Activated CD4-positive, CD25-positive, alpha-beta regulatory T cell (primary cell): ENCODE measurements at places on chromosomes 5 and 9.

GRCh38 chr9:123978981-123979380, 32.6 kb upstream of the LHX2 start:
- no peak for DNase-seq

GRCh38 chr5:88883059-88883835, at the start of gene MEF2C:
MEF2C (minus strand) TSS chr5:88883184; CDS start chr5:88823788, 59,396 bp downstream.
- no peak for DNase-seq

DNA sequence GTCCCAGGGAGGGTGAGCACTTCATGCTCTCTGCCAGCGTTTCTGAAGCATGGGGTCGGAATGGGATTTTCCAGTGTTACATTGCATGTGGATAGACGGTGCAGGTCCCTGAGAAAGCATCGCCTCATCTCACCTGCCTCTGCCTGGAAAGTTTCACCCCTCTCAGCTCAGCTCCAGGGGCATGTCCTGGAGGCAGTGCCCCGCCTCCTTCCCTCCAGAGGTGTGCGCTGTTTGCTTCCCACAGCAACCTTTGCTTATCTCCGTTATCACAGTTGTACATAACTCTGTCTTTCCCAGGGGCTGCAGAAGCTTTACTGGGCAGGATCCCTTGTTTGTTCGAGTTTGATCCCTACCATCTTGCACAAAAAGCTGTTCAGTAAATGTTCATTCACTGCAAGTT, 10.7 kb upstream of the CREBRF start:
- DNase-seq: no peak

- DNase-seq: no peak
Observed at GRCh38 chr9:21710548-21711191, 91.8 kb upstream of the MTAP start.

DNA sequence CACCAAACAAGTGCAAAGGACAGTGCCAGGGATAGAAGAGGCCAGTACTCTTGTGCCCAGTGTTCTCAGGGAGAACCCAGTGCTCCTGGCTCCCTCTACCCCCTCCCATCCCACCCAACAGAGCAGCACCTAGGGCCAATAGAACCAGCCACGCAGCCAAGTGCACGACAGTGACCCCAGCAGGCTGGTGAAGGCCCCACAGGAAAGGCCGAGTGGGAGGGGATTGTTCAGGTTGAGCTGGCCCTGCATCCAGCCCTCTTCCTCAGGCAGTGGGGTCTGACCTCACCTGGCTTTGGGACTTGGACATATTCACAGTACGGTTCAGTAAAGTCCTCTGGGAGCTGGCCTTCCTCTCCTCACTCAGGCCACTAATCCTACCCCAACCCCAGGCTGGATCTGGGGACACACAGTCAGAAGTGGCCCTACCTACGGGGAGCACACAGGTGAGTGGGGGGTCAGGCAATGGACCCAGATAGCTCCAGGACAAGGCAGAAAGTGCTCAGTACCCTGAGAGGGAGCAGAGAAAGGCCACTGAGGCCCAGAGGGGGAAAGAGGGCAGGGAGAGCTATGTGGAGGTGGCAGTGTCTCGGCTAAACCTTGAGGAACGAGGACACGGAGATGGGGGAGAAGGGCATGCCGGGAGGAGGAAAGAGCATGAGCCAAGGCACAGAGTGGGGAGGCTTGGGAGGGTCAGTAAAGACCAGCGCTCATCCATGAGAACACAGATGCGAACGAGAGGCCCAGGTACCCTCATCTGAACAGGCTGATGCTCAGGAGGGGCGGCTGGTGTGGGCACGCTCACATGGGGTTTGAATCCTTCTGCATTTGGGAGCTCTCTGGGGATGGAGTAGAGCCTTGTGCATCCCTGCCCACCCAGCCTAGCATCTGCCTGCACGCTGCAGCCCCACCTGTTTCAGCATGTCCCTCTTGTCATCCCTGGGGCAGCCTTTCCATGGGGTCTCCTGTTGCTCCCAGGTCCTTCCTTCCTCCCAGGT, 25.6 kb downstream of the POLR1E start:
- DNase-seq: no peak

- DNase-seq: no peak
Observed at GRCh38 chr5:158854260-158854783, 245.4 kb downstream of the EBF1 start.

DNA sequence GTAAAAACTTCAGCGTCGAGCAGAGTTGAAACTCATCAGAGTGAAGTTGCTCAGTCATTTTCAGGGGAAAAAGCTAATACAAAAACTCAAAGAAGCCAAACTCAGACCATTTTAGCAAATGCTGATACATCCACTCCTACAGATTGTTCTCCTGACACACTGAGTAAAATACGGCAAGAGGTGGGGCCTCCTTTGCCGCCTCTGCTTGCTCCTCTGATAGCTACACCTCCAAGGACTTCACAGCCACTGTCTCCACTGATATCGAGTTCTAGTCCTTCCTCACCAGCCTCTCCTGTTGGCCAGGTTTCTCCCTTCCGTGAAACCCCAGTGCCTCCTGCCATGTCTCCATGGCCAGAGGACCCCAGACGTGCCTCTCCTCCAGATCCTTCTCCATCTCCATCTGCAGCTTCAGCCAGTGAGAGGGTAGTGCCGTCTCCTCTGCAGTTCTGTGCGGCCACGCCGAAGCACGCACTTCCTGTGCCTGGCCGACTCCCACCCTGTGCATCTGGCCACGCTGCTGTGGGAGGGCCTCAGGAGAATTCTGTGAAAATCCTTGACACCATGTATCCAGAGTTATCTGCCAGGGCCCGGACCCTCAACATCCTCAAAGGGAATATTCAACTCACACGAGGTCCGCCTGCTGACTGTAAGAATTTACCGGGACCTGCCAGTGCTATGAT, 41.7 kb downstream of the ICE1 start:
- no peak for DNase-seq

DNA sequence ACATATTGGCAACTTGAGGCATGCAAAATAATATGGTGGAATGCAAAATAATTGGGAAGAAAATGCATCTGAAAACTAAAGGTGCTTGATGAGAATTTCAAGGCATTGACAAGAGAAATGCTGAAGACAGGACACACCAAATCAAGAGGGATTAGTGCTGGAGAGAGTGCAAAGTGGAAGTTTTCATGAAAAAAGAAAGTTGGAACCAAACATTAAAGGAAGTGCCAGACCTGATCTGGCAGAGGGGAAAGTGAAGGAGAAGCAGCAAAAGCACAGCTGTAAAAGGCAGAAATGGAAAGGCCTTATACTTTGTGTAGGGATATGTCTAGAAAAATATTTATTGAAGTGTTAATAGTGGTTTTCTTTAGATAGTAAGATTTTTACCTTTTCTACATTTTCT, 35.3 kb upstream of the FYB1 start:
- no peak for DNase-seq

DNA sequence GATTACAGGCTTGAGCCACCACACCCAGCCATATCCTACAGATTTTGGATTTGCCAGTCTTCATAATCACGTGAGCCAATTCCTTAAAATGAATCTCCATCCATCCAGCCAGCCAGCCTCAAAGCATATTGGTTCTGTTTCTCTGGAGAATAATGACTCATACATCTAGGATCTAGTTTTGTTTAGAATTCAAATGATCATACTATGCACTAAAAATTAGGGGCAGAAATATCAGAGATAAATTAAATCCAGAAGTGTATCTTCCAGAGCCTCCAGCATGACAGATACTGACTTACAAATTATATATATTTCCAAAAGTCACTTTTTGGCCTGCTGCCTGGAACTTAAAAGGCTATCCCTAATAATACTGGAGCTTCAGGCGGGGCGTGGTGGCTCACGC, 119.1 kb upstream of the NR5A1 start:
- no peak for DNase-seq

DNA sequence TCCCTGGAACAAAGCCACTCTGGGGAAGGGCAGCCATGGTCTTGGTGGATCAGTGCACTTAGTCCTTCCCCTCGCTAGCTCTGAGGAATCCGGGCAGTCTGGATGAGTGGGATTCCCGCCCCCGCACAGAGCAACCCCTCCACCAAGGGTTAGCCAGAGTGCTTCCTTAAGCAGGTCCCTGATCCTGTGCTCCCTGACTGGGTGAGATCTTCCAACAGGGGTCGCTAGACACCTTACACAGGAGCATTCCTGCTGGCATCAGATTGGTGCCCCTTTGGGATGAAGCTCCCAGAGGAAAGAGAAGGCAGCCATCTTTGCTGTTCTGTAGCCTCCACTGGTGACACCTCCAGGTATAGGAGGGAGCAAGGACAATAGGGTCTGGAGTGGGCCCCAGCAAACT, 228.8 kb downstream of the AP3B1 start:
- no peak for DNase-seq

- DNase-seq: no peak
Observed at GRCh38 chr5:15007646-15008045, 136.1 kb upstream of the ANKH start.

DNA sequence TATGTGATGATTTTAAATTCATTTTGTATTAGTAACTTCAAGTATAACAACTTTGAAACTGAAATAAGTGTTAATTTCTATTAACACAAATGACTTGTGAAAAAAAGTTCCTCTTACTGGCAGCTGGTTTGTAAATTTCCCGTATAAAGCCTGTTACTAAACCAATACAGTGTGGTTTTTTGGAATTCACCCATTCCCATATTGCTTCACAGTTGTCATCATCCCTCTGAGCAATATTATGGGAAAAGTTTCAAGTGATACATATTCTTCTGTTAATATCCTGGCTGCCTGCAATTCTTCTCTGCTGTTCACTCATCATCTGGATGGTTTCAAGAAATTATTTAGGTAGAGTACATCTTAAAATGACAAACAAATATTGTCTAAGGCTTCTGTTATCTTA, 1185.1 kb upstream of the C9orf72 start:
- DNase-seq: no peak

- DNase-seq: peak; percentile 14
Observed at GRCh38 chr5:132419502-132420468, 50.3 kb downstream of the SLC22A5 start.

DNA sequence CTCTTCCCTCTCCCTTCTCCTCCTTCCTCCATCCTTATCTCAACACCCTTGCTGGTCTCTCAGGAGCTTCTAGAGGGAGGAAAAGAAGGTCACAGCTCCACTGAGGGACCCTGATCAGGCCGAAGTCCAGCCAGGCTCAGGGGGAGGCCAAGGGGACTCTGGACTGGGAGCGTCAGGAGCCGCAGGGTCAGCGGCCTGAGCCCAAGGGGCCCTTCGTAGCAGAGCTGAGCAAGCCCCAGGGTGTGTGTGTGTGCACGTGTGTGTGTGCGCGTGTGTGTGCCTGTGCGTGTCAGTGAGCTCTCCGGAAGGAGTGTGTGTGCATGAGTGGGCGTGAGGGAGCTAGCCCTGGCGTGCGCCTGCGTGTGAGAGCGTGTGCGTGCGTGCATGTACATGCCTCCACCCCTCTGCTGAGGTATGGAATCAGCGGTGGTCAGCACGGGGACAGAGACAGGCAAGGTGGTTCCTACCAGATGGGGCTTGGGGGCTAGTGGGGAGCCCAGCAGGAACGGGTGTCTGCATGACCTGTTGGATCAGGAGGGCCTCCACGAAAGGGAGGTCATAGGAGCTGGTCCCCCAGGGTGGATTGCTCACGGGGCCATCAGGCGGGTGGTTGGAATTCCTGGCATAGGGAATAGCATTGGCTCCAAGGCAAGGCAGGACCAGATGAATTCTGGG, 10.0 kb upstream of the AGPAT2 start:
- no peak for DNase-seq
